Gastrocnemius medialis (tissue), 4 donors: ENCODE measurements at places on chromosomes 5 and 9.
A peak's percentile ranks its signal among the peaks of the same experiment; 100 is the strongest.

DNA sequence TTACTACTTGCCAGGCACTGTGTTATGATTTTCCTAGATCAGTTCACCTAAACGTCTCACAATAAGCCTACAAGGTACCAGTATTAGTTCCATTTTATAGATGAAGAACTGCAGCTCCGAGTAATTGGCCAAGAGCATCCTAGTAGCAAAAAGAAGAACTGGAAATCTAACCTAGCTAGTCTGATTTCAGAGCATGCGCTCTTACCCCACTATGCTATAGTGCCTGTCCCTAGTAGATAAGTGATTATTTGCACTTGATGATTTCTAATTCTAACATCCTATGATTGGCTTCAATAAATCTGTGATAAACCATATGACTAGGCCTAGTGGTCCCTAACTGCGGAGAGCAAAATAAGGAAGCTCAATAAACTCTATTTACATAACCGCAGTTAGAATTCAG is 7.1 kb upstream of the PLAC8L1 start:
- peaks cover 4% of the 10 kb centered on the region for H3K4me1 ChIP-seq
- H3K36me3 ChIP-seq, result no peaks in the 10 kb centered on the region
- no peak overlapping the region for H3K27ac ChIP-seq
- H3K4me3 ChIP-seq, result no peak overlapping the region
- no peak for DNase-seq

GRCh38 chr9:26375448-26375847 is 517.2 kb downstream of the CAAP1 start:
- H3K4me1 ChIP-seq, result no peaks in the 10 kb centered on the region
- no peaks in the 10 kb centered on the region for H3K36me3 ChIP-seq
- H3K4me3 ChIP-seq, result no peak overlapping the region
- no peak for DNase-seq
- H3K27ac ChIP-seq, result no peak overlapping the region

- H3K36me3 ChIP-seq, result no peaks in the 10 kb centered on the region
- H3K27me3 ChIP-seq, result no peaks in the 10 kb centered on the region
- H3K4me3 ChIP-seq, result no peak overlapping the region
- peaks cover 84% of the 10 kb centered on the region for H3K4me1 ChIP-seq
- DNase-seq, result peak; percentile 97
- peak overlapping the region; percentile 88 for H3K27ac ChIP-seq
Observed at GRCh38 chr9:127973169-127974000, 7.4 kb downstream of the EEIG1 start.

DNA sequence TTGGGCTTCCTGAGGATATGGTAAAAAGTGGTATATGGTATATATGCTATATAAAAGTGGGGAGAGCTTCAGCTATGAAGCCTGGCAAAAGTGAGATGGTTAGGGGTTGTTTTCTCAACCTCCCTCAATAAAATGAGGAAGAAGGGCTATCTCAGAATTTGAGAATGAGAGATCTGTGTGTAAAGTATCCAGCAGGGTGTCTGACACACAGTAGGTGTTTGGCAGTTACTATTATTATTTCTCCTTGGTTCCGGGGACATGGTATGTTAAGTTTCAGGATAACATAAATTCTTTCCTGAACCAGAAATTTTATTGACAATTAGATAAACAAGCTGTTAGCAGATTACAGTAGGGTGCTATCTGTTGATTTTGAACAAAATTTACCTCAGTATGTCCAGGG is 94.1 kb downstream of the DENND1A start:
- H3K4me1 ChIP-seq, result peaks cover 4% of the 10 kb centered on the region
- no peak for DNase-seq
- no peaks in the 10 kb centered on the region for H3K27me3 ChIP-seq
- H3K4me3 ChIP-seq, result no peak overlapping the region
- no peaks in the 10 kb centered on the region for H3K36me3 ChIP-seq

- no peaks in the 10 kb centered on the region for H3K4me1 ChIP-seq
- H3K27me3 ChIP-seq, result no peaks in the 10 kb centered on the region
- H3K4me3 ChIP-seq, result no peak overlapping the region
- no peak overlapping the region for H3K27ac ChIP-seq
- no peak for DNase-seq
Observed at GRCh38 chr5:157331807-157332206, 65.9 kb downstream of the CYFIP2 start.

- no peak overlapping the region for H3K27ac ChIP-seq
- no peaks in the 10 kb centered on the region for H3K36me3 ChIP-seq
- no peak overlapping the region for H3K4me3 ChIP-seq
- no peak for DNase-seq
- H3K27me3 ChIP-seq, result no peaks in the 10 kb centered on the region
Observed at GRCh38 chr5:146426853-146427618, 20.1 kb upstream of the TCERG1 start.

DNA sequence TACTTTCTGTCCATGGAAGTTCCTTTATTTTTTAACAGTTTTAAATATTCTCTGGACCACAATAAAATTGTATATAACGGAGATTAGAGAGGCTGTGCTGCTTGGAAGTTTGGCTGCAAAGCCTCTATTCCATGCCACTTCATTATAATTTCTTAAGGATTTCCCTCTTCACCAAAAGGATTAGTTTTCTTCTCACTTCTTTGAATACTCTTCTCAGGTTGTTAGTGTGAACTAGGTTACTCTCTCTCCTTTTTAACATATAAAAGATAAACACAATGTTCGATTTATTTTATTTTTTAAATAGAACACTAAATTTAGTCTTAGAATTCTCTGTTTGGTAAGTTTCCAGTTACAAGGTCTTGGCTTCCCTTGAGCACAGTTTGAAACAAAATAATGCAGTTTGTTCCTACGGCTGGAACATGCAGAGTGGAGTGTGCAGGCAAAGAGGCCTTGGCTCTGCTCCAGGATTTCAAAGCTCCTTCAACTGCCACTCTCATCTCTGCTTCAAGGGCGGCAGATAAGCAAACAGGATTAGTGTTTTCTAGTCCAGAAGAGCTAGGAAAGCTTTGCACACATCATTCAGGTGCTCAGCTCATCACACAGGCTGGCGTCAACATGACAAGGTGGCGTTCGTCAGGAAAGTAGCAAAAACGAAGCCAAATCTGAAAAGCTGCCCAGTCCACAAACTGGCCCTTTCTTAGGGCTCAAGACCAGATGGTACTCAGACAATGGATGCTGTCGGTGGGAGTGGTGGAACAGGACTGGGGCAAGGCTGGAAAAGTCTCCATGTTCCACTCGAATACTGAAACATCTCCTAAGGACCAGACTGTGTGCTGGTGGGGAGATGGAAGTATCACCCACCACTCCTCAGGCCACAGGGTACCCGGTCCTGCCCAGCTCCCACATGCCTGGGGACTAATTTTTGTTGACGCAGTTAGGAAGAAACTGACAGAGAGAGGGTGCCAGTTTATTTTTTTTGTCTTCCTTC is 286.6 kb downstream of the CRB2 start:
- H3K27me3 ChIP-seq, result no peaks in the 10 kb centered on the region
- H3K4me3 ChIP-seq, result no peak overlapping the region
- no peak for DNase-seq
- no peak overlapping the region for H3K27ac ChIP-seq
- H3K36me3 ChIP-seq, result no peaks in the 10 kb centered on the region

GRCh38 chr5:80229902-80230255 is 26.0 kb downstream of the SERINC5 start:
- H3K4me3 ChIP-seq, result no peak overlapping the region
- no peak for DNase-seq
- no peaks in the 10 kb centered on the region for H3K27me3 ChIP-seq
- no peak overlapping the region for H3K27ac ChIP-seq
